ENCODE measurements at places on chromosomes 4 and X.

GRCh38 chr4:15416357-15417232 is 11.2 kb upstream of the C1QTNF7 start:
- DNase-seq, result no peak

GRCh38 chrX:37679888-37680287 is 5.7 kb upstream of the XK start:
- no peak for DNase-seq

DNA sequence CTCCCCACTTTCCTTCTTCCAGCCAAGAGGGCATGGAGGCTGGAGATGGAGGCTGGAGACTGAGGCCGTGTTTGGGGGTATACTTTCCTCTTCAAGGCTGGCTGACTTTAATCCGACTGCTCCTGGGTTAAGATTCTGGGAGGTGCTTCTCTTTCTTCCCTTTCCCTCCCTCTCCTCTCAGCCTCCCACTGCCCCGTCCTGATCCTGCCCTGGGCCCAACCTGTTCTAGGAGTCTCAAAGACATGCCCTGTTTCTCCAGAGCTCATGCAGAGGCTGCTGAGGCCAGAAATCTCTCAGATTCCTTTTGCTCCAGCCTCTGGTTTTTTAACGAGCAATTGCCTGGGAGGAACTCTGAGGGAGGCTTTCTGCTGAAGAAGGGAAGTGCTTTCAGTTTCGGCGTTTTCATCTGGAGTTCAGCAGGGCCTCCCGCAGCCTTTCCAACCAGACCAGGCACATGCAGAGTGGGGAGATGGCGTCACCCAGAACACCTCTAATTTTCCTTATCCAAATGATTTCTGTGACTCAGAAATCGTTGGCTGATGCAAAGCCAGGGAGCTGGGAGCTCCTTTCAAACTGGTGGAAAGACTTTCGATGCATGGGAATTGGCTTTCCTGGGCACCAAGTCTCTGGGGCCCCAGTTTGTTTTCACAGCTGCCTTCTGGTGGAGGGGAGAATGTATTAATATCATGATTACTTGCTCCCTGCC is 34.5 kb upstream of the FAM9C start:
- no peak for DNase-seq

- DNase-seq, result no peak
These were observed 22.1 kb downstream of the BEX3 start for GRCh38 chrX:103398421-103398864.

GRCh38 chr4:33381816-33382215 is 2661.6 kb downstream of the PCDH7 start:
- no peak for DNase-seq

GRCh38 chrX:110847334-110847733 is 51.7 kb upstream of the CHRDL1 start:
- no peak for DNase-seq

DNA sequence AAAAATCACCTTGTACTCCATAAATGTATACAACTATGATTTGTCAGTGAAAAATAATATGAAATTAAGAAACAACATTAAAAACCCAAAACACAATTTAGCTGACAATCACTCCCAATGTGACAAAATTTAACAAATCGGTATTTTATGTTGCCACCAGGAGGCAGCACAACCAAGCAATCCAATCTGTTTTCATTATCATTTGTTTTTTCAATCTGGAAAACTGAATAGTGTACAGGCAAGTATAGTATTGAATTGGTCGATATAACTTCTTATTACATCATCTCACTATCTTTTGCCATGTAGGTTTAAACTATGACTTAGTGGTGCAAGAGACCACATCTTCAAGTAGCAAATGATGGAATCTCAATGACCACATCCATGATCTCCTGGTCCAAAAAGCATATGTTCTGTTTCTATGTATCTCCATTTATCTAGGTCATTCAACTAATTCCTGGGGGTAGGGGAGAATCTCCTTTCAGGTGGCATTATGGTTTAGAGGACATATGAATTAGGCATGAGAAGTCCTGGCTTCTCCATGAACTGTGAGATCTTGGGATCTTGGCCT is 112.9 kb upstream of the AGA start:
- no peak for DNase-seq

DNA sequence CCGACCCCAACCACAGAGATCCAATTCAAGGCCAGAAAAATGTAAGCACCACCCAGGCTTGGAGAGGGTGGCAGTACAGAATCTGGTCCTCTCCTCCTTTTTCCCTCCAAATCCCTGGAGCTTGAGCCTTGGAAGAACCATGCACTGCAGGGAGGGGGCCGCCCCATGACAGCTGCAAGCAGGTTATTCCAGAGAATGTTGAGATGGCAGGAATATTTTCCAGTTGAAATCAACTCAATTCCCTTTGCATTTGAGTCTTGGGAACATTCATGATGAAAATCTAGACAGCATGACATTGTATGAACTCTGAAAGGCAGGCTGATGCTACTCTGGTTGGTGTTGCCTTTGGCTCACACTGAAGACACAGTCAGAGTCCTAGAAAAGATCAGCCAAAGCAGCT is 386.6 kb upstream of the FGF16 start:
- DNase-seq, result no peak

DNA sequence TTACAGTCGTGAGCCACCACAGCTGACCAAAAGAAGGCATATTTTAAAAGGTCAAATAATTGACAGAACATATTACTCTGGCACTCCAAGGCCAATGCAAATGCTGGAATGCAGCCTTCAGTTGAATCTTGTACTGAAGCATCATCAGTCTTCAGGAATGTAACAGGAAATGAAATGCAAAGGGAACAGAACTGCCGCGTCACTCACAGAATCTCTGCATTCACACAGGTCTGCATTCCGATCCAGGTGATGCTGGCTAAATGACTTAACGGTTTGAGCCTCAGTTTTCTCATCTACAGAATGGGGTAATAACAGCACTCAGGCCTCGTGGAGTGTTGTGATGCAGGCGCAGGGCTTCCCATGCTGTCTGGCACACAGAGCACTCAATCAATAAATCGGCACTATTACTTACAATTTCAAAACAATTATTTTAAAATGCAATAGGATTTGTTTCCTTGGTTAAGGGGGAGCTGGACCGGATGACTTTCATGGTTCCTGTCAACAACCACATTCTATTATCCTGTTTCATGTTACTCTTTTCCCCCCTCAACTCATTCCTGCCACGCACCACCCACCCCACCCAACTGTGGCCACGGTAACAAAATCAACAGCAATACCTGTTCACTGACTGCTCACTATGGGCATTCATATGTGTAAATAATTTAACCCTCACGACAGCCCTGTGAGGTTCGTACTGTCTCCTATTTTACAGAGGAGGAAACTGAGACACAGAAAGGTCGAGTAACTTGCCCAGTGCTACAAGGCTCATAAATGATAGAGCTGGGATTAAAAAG is 32.4 kb downstream of the IGFBP7 start:
- DNase-seq, result no peak

GRCh38 chr4:6324461-6324998 is 54.9 kb downstream of the WFS1 start:
- no peak for DNase-seq

DNA sequence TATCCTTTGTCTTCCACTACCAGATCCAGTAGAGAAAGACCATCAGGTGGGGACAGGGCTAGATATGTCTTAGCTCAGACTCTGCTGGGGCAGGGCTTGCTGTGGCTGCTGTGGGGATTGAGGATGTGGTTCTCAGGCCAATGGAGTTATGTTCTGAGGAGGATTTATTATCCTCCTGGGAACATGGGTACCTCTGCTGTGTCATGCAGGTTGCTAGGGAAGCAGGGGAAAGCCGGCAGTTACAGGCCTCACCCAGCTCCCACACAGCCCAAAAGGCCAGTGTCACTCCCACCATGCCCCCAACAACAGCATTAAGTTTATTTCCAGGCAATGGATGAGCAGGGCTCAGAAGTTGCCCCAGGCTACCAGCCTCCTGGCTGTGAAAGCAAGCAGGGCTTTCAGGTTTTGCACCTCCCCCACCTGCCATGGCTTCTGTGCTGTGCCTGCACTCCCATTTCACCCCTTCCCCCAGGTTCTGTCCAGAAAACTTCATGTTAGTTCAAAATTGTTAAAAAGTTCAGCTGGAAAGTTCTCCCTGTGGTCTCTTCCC is 879.9 kb downstream of the ARAP2 start:
- DNase-seq, result no peak

DNA sequence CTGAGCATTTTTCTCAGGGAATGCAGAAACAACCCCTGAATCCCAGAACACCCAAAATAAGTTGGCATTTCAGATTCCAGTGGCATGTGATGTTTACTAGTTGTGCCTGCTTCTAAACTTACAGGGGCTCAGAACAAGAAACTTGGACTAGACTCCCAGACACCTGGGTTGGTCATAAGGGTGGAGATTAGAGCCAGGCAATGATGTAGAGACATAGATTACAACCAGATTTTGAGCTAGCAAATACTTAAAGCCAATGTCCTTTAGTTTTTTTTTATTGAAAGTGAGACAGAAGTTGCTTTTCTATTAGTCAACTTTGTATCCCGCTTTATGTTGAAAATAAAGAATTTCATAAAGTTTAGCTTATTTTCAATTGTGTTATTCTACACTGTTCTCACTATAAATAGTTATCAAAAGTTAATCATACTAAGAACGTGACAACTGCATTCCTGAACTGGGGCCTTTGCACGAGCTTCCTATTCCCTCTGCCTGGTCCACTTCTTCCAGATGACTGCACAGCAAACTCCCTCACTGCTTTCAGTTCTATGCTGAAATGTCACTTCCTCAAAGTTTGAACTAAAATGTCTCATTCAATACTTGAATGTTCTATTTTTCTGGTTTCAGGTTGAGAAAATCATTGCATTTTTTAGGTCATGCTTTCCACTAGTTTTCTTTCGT is 224.7 kb upstream of the PPP1R2C start:
- DNase-seq, result no peak

- no peak for DNase-seq
These were observed 525.1 kb upstream of the ATOH1 start for GRCh38 chr4:93303440-93303839.

DNA sequence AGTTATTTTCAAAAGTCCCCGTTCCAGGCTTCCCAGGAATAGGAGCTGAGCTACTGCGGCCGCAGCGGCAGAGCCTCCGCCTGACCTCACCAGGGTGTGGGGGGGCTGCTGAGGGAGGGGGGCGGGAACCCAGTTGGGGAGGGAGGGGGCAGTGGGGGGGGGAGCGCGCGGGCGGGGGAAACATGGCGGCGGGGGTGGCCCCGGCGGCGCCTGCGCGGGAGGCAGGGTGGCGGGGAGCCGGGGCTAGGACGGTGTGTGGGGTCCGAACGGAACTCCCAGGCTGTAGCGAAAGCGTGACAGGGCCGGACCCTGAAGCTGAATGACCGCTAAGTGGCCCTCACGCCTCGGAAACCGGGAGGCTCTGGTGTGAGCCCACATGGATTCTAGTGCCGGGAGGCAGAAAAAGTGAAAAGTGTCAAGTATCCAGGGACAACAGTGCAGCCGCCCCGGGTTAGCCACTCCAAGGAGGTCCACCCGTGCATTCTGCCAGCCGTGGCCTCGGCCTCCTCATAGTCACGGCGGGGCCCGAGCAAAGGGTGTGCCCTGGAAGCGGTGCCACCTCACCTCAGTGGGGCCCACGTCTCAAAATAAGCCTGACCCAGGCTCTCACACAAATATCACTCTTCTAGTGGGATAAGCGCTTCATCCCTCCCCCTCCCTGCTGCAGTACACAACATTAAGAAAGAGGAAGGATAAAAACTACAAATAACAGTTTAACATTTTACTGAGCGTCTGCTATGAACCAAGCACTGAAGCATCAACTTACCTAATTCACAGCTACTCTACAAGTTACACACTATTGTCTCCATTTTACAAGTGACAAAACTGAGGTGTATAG is at the start of gene KLHL13:
KLHL13 (minus strand) TSS at position 98 of the 838 bp plus-strand sequence. CDS start 88,337 bp downstream, outside the sequence.
- DNase-seq, result no peak

- no peak for DNase-seq
These were observed 198.9 kb downstream of the ANK2 start for GRCh38 chr4:113248320-113248719.

GRCh38 chrX:2974961-2975360 is 31.4 kb upstream of the ARSH start:
- no peak for DNase-seq

GRCh38 chr4:153344131-153345011 is at the start of gene MND1:
MND1 (plus strand) TSS chr4:153344688; CDS start chr4:153344738, 50 bp downstream.
- DNase-seq, result peak; percentile 83

DNA sequence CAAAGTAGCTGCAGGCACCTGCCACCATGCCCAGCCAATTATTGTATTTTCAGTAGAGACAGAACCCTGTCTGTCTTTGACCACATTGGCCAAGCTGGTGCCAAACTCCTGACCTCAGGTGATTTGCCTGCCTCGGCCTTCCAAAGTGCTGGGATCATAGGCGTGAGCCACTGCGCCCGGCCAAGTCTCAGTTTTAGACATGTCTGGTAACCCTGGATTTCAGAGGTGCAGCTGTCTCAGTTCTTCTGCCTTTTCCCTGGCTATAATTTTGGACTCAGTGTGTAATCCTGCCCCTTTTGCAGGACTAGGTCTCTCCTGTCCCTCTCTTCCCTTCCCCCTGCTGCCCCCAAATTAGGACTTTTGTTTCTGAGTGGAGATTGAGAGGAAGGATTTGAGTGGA is 46.6 kb downstream of the FAM193A start:
- DNase-seq, result no peak

DNA sequence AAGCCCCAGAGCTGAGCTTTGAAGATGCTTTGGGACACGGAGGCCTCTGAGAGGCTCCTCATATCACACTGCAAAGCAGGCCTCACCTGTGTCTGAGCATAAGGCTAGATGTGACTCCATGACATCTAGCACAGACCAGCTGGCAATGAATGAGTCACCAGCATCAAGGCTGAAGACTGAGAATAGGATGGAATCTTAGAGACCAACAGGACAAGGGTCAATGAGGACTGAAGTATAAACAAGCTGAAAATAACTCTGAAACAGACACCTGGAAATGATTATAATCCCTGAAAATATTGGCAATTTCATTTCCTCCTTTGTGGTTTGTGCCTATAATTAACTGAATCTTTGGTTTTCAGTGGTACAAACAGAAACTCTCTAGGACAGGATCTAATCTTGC is 87.1 kb upstream of the PRPS1 start:
- DNase-seq, result no peak

- DNase-seq, result no peak
These were observed 10.5 kb downstream of the VAMP7 start for GRCh38 chrX:155891446-155892210.

DNA sequence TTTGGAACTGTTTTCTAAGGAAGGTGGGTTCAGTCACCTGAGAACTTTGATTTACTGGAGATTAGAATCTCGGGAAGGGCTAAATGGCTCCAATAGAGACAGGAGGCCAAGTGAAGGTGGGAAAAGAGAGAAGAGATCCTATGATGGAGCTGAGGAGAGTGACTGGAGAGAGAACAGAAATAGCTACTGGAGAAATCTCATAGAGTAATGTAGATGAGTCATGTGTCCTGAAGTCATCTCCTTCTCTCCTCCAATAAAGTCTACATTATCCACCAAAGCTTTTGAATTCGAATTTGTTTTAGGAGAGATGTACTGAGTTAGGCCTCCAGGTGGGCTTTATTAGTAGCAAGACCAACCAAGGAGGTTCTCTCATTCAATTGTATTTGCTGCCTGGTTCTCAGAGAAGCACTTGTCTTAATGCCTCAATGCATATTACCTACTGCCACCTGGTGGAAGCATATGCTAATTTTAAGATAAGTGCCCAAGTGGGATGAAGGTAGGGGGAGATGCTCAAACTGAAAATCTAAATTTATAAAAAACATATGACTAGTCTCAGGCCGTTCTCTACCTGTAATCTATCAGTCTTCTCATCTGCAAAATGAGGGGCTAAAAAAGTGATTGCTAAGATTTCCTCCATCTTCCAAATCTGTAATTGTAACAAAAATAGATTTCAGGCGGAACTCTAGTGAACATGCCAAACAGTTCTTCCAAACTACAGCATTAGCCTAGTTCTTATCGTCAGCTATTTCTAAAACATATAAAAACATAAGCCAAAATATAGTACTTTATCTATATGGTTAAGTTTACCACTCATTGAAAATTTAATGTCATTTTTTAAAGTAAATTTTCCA is 24.4 kb downstream of the TXK start:
- DNase-seq, result no peak

- no peak for DNase-seq
These were observed 18.8 kb upstream of the GRSF1 start for GRCh38 chr4:70858454-70858853.

Measured in stimulated activated CD8-positive, alpha-beta memory T cell treated with anti-CD3 and anti-CD28 coated beads, Interleukin-15, amount 100 ng/mL, for 24 hours (primary cell).